ENCODE measurements at places on chromosomes 16 and 17. TPM values are rescaled to one million over a fixed set of nuclear protein-coding genes. Genes with fewer than 3 reads are reported as not detected.

DNA sequence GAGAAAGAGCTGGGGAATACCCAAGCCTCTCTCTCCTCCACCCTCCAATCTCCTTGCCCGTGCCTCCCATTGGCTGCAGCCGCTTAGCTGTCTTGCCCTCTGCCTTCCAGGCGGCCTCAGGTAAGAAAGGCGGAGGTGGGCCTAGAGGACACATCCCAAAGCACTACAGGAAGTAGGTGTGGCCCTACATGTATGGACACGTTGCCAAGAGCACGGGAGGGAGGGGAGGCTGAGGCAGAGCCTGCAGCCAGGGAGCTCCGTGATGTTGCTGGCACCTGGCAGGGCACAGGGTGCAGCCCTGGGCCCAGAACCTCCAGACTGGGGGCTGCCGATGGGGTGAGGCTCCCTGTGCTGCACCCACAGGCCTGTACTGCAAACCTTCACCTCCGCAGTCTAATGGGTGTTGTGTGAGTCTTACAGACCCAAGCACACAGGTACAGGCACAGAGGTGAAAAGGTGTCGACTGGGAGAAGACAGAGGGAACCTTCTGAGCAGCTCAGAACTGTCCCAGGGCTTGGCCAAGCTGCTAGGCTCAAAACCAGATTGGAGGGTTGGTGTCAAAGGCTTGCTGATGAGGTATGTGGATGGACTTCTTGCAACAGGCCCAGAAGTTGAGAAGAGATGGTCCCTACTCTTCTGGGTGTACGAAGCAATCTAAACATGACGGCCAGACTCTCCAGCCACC lies 23.5 kb upstream of the FOXK2 start:
- H3K4me1 ChIP-seq: peaks cover 11% of the 10 kb centered on the region
- peak overlapping the region; percentile 17 for H3K27ac ChIP-seq

DNA sequence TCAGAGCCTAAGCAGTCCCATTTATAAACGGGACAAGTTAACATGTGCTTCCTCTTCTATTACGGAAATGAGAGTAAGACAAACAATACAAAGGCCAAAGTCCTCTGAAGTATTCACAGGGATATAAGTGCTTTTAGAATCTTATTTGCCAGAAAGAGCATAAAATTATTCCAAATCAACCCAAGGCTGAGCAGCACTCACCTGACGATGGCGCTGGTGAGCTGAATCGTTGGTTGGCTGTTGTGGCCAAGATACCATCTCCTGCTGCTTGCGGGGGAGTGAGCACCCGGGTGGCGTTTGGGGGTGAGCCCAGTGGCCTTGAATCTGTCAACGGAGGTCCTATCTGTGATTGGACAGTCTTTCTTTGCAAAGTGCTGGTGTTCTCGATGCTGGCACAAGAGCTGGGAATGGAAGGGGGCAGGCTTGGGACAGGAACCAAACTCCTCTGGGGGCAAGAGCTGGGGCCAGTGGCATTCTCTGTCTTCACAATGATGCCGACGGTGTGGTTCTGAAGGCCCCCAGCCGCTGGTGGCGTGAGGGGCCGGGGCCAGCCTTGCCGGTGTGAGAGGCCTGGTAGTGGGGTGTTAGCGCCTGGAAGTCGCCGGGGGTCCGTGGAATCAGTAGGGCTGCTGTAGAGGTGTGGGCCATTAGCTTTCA lies 9.5 kb upstream of the DHRS13 start:
- H3K36me3 ChIP-seq: peaks cover 99% of the 10 kb centered on the region
- H3K4me1 ChIP-seq: peaks cover 41% of the 10 kb centered on the region
- no peaks in the 10 kb centered on the region for H3K27me3 ChIP-seq
- no peak overlapping the region for H3K4me3 ChIP-seq
- H3K27ac ChIP-seq: peak overlapping the region; percentile 42

DNA sequence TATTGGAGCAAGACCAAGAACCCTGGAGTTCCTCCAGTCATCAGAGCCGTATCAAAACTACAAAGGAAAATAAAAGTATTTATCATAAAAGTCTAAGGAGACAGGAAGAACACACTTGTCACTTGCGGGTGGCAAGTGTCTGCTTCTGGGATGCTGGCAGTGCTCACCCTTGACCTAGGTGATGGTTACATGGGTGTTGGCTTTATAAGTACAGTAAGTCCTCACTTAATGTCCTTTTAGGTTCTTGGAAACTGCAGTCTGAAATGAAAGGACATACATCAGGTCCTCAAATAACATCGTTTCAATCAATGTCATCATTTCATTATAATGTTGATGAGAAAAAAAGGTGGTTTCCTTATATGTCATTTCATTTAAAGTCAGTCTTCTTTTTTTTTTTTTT lies 3.0 kb upstream of the AIPL1 start:
- H3K4me3 ChIP-seq: no peak overlapping the region
- no peak overlapping the region for H3K27ac ChIP-seq
- DNase-seq: no peak
- H3K4me1 ChIP-seq: no peaks in the 10 kb centered on the region

GRCh38 chr17:78438694-78439325 lies 60.4 kb downstream of the PGS1 start:
- no peaks in the 10 kb centered on the region for H3K36me3 ChIP-seq
- DNase-seq: no peak
- peaks cover 12% of the 10 kb centered on the region for H3K4me1 ChIP-seq
- H3K27ac ChIP-seq: no peak overlapping the region
- H3K27me3 ChIP-seq: no peaks in the 10 kb centered on the region

DNA sequence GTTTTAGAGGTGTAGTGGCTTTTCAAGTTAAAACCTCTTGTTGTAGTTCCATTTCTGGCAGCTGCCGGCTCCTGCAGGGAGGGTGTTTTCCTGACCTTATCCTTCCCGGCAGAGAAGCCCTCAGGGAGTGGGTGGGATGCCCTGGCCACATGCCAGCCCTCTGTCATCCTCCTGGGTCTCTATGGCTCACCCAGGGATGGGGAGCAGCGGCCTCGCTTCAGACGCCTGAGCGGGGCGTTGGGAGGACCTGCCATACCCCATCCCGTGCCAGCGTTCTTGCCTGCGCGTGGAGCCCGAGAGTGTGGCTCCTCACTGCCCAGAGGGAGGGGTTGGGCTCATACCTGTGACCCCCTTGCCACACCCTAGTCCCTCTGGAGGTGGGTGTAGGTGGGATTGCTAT lies 11.9 kb downstream of the KCNJ12 start:
- no peaks in the 10 kb centered on the region for H3K36me3 ChIP-seq
- DNase-seq: no peak
- no peak overlapping the region for H3K27ac ChIP-seq
- H3K27me3 ChIP-seq: no peaks in the 10 kb centered on the region

- DNase-seq: no peak
- no peaks in the 10 kb centered on the region for H3K27me3 ChIP-seq
- no peak overlapping the region for H3K4me3 ChIP-seq
- H3K4me1 ChIP-seq: no peaks in the 10 kb centered on the region
- H3K27ac ChIP-seq: no peak overlapping the region
These were observed 478.4 kb downstream of the TOX3 start for GRCh38 chr16:52068447-52069074.

GRCh38 chr17:67051837-67052236 lies 7.5 kb downstream of the CACNG1 start:
- no peaks in the 10 kb centered on the region for H3K36me3 ChIP-seq
- H3K27me3 ChIP-seq: no peaks in the 10 kb centered on the region
- no peak for DNase-seq
- no peak overlapping the region for H3K27ac ChIP-seq

- H3K4me3 ChIP-seq: no peak overlapping the region
- DNase-seq: peak; percentile 73
- peak overlapping the region; percentile 66 for H3K27ac ChIP-seq
These were observed 17.1 kb upstream of the CCR7 start for GRCh38 chr17:40582328-40582901.

DNA sequence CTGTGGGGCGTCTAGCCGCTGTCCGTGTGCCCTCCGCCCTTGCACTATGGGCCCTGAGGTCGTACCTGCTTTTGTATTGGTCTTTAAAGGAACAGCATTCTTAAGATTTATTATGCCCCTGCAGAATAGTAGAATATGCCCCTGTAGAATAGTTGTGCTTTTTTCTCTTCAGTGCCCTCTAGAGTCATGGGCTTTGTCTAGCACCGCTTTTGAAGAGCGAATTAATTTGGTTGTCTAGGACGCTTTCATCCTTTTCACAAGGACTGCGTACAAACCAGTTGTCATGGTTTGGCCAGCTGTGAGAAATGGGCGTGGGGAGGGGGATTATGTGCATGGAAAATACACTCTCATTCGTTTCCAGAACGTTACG lies 621 bp downstream of the CEP95 start:
- H3K27ac ChIP-seq: peak overlapping the region; percentile 100
- H3K4me1 ChIP-seq: peaks cover 36% of the 10 kb centered on the region
- H3K36me3 ChIP-seq: peaks cover 63% of the 10 kb centered on the region
- peak overlapping the region; percentile 81 for H3K4me3 ChIP-seq
- H3K27me3 ChIP-seq: no peaks in the 10 kb centered on the region

GRCh38 chr17:8985054-8985701 lies 19.7 kb upstream of the PIK3R5 start:
- no peak overlapping the region for H3K27ac ChIP-seq
- no peak for DNase-seq
- no peaks in the 10 kb centered on the region for H3K27me3 ChIP-seq
- H3K36me3 ChIP-seq: no peaks in the 10 kb centered on the region

- H3K4me3 ChIP-seq: no peak overlapping the region
- DNase-seq: no peak
- no peaks in the 10 kb centered on the region for H3K4me1 ChIP-seq
- H3K27me3 ChIP-seq: no peaks in the 10 kb centered on the region
- no peak overlapping the region for H3K27ac ChIP-seq
These were observed 3.3 kb downstream of the MYL4 start for GRCh38 chr17:47212458-47212857.

DNA sequence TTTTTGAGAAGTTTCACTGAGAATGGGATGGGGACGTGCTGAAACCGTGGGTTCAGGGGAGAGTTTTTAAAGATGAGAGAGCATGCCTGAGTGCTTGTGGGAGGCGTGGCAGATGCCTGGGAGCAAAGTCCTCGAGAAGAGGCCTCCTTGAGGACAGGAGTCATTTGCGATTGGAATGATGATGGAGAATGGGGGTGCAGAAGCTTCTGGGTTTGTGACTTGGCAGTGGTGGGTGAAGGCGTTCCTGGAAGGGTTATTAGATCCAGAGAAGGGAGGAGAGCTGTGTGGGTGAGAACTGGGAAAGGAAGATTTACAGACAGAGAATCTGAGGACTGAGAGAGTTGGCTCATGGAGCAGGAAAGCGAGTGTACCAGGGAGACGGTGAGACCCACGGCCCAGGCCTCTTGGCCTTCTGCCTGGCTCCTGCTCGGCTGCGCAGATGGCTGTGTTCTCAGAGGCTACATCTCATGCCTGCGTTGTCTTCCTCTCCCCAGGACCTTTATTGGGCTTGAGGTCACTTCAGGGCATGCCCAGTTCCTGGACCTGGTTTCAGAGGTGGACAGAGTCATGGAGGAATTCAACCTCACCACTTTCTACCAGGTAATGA lies 8.6 kb upstream of the MMP15 start:
- peaks cover 34% of the 10 kb centered on the region for H3K36me3 ChIP-seq
- no peak overlapping the region for H3K4me3 ChIP-seq
- no peaks in the 10 kb centered on the region for H3K4me1 ChIP-seq

DNA sequence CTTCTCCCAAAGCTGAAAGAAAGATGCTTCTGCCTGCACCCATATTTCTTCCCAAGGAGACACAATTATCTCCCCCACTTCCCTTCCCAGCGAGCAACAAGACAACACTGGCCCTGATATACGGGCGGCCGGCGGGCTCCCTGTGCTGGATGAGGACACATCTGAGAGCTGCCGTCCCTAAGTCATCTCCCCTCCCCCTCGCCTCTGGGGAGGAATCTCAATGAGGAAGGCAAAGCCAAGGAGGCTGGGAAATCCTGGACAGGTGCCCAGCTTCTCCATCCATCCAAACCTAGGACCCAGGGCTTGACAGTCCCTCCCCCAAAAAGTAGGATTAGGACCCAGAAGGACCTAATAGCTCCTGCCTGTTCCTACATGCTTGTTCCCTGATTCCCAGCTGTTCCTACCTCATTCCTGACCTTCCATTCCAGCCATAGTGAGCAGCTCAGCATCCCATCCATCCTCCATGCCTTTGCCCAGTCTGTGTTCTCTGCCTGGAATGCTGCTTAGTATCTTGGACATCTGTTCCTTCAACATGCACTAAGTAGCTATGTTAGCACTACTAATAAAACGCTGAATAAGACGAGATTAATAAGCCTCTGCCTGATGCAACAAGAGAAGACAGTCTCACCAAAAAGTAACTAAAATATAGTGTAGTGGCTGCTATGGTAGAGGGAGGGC lies 167.9 kb downstream of the CCT6B start:
- H3K27me3 ChIP-seq: peaks cover 3% of the 10 kb centered on the region
- no peaks in the 10 kb centered on the region for H3K4me1 ChIP-seq
- H3K36me3 ChIP-seq: no peaks in the 10 kb centered on the region
- no peak overlapping the region for H3K4me3 ChIP-seq
- H3K27ac ChIP-seq: no peak overlapping the region

- no peak for DNase-seq
- H3K27me3 ChIP-seq: no peaks in the 10 kb centered on the region
- H3K27ac ChIP-seq: no peak overlapping the region
- no peak overlapping the region for H3K4me3 ChIP-seq
- no peaks in the 10 kb centered on the region for H3K36me3 ChIP-seq
These were observed 21.5 kb downstream of the UBE2G1 start for GRCh38 chr17:4344926-4345325.

DNA sequence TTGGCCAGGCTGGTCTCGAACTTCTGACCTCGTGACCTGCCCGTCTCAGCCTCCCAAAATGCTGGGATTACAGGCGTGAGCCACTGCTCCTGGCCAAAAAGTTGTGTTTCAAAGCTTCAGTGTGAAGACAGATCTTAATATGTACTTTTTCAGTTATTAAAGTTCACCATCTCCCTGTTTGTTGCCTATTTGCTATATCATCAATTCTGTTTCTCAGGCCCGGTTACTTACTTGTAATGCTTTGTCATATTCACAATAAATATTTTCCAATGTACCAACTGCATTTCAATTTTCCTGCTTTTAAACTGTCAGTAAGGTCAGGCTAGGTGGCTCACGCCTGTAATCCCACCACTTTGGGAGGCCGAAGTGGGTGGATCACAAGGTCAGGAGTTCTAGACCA lies 22.5 kb downstream of the FANCA start:
- no peak for DNase-seq
- H3K36me3 ChIP-seq: no peaks in the 10 kb centered on the region
- H3K27ac ChIP-seq: no peak overlapping the region

DNA sequence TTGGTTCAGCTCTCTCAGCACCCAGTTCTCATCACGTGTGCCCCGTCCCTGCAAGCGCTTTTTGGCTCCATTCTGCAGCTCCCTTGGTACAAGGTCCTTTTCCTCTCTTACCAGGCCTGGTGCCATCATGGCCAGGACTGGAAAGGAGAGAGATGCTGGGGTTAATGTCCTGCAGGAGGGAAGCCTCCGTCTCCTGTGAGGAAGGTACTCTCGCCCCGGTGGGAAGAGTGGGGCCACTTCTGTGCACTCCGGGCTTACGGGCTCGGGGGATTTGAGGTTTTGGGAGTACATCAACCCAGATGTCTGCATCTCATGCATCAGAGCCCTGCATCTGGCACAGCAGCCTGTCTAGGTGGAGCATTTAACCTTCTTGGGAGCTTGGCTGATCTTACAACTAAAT lies 10.1 kb downstream of the CTRB2 start:
- peak; percentile 48 for DNase-seq
- no peaks in the 10 kb centered on the region for H3K4me1 ChIP-seq
- no peaks in the 10 kb centered on the region for H3K36me3 ChIP-seq
- no peak overlapping the region for H3K27ac ChIP-seq

CCT6B gene
- total RNA-seq: 1.7 TPM

IL32 gene
- 91.5 TPM for total RNA-seq

MAPK7 gene
- total RNA-seq: 25.7 TPM

HSD17B2 gene
- 3.1 TPM for total RNA-seq

KRT31 gene
- not detected for total RNA-seq

All from upper lobe of right lung (tissue), 1 donor.